ENCODE measurements at places on chromosomes 11 and 22. TPM values are rescaled to one million over a fixed set of nuclear protein-coding genes. Genes with fewer than 3 reads are reported as not detected.

Gene BBOX1
- 0.57 TPM for polyA plus RNA-seq

Gene APOBEC3B
- polyA plus RNA-seq: 5.1 TPM

Gene TUBA8
- 15.3 TPM for polyA plus RNA-seq

Gene RIMBP3C
- 0.24 TPM for polyA plus RNA-seq

Gene OR4D5
- polyA plus RNA-seq: not detected

Gene WBP2NL
- polyA plus RNA-seq: 1.9 TPM

Gene AGBL2
- 0.42 TPM for polyA plus RNA-seq

Gene TRPC6
- polyA plus RNA-seq: 18.3 TPM

DNA sequence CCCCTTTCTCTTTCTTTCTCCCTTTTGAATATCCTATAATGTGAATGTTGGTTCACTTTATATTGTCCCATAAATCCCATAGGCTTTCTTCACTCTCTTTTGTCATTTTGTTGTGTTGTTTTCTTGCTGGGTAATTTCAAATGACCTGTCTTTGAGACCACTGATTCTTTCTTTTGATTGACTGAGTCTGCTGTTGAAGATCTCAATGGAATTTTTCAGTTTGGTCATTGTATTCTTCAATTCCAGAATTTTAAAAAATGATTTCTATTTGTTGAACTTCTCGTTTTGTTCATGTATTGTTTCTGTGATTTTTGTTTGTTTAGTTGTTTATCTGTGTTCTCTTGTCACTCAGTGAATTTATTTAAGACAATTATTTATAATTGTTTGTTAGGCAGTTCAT, 17.5 kb upstream of the FZD4 start:
- no peak for DNase-seq

DNA sequence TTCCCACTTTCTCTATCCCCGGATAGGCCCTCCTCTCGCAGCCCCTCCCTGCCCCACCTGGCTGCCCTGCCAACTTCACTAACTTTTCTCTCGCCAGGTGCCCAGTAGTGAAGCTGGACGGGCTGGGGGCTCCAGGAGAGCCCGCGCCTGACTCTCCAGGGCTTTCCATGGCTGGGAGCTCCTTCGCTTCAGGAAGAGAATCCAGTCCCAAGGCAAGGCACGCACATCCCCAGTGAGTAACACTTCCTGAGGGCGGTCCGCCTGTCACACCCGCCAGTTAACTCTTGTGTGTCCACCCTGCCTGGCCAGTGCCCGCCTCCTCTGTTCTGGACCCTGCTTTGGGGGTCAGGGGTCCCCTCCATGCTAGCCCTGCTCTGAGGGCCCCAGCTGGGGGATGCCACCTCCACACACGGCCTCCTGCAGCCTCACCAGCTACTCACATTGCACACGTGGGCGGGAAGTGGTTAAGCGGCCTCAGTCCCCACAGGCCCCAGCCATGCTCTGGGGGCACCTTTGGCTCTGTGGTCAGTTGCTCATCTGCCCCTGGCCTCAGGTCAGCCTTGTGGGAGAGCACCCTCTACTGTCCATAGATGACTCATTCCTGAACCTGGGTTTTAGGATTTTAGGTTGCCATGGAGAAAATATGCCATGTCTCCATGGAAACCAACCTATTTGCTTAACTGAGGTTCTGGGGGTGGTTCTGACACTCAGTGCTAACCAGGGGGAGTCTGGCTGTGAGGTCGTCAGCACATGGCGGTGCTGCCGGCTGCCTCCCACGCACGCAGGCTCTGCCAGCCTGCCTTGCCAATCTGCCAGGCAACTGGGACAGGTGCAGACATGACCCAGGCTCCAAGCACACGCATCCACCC, at the start of gene RIN1:
RIN1 (minus strand) TSS at position 201 of the 869 bp plus-strand sequence; CDS start at position 169, 32 bp downstream.
- DNase-seq: peak; percentile 82

DNA sequence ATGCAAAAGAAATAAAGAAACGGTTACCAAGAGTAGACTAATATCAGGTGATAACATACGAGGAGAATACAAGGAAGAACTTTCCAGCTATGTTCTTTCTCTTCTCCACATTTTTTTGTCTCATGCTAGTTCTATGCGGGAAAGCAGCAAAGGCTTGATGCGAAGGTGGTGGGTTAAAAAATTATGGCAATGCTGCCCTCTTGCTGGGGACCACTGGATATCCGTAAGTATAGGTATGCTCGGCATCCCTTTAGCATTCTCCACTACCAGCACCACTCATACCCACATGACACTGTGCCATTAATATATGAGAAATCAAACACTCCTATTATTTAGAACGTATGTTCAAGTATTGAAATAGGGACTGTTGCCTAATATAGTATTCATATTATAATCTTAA, 776.4 kb downstream of the LRRC4C start:
- DNase-seq: no peak

DNA sequence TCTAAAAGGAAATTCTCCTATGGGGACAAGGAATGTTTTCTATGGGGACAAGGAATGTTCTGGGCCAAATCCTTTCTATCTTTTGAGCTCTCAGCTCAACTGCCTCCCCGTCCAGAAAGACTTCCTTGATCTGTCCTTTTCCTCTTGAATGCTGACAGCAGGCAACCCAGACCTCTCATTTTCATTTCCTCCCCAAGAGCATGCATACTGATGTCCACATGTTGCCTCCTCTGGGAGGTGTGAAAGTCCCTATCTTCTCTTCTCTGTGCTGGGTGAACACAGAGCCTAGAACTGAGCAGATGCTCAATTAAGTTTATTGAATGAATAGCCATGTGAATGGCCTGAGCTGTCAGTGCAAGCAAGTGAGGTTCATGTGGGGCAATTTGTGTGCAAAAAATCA, 331.9 kb upstream of the NARS2 start:
- no peak for DNase-seq

DNA sequence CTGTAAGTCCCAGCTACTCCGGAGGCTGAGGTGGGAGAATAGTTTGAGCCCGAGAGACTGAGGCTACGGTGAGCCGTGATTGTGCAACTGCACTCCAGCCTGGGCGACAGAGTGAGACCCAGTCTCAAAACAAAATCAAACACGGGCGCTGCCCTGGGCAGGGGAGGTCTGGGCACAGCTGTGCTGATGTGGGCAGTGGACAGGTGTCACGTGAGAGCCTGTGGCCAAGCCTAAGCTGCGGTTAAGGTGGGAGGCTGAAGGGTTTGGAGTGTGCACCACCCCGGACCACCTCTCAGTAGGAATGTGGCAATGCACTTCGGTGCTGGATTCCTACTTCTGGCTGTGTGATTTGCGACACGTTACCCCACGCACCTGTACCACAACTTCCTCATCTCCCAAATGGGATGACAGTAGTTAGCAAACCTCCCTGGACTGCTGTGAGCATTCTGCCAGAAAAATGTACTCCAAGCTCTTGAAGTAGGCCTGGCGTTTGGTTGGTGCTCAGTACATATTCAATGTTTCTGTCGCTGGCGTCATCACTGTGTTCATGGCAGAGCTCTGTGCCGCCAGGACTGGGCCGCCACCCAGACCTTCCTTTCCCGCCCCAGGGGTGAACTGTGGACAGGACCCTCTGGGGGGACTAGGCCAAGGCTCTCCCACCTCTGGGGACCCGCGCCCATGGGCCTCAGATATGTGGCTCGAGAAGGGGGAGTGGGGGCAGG, 807 bp upstream of the ZNF74 start:
- no peak for DNase-seq

GRCh38 chr11:118956094-118956846, at the start of gene UPK2:
Gene UPK2 (plus strand): TSS chr11:118956298. CDS start chr11:118956351, 53 bp downstream.
- peak; percentile 81 for DNase-seq

DNA sequence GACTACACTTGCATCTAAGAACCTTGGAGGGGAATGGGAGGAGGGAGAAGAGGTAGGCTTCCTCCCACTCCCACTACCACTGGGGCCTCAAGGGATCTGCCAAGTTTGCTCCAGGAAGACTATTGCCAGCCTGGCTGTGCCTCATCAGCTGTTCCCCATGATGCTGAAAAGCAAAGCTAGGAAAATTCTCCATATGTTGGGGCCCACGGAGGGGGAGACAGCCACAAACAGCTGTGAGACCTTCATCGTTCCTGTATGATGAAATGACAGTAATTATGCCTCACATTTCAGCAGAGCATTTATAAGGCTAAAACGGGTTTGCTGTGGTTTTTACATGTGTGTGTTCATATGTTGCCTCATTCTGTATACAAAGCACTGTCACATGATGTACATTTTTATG, 6.7 kb downstream of the DSCAML1 start:
- no peak for DNase-seq

DNA sequence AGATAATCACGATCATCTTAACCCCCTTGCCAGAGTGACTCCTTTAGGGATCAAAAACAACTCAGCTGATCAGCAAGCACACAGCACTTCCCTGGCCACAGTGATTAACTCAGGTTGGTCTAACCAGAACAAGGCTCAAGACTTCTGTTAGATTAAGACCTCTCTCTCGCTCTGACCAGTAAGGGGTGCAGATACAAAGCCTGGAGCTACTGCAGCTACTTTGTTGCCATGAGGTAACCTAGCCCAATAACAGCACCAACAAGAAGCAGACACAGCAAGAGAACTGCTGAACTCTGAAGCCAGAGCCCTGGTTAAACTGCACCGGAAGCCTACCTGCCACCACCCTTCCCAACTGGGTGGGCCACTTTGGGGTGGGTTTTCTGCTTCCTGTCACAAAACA, 42.0 kb downstream of the LINC01488 start:
- no peak for DNase-seq

DNA sequence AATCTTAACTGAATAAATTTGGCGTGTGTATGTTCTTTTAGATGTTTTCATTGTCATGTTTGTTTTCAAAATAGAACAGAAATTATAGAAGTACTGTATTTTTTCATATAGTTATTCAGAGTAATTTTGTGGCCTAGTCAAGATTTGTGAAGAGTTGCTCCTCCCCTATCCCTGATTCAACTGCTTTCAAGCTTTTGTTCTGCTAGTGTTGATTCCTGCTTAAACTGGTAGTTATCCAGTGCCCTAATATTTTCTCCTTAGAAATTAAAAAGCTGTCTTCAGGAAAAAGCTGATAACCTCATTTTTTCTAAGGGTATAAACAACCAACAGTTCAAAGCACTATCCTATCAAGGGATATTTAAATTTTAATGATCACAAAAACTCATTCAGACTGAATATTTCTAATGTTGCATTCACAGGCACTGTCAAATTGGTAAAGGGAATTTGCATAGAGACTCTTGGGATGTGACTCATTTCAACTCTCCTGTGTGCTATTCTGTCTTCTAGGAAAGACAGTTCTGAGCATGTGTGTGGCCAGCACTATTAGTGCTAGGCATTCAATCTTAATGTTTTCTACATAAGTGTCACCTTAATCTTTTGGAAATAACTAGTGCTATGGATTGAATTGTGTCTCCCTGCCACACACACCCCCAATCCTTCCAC, 1776.0 kb downstream of the LRRC4C start:
- no peak for DNase-seq

GRCh38 chr11:47606731-47607130, 12.5 kb upstream of the C1QTNF4 start:
- DNase-seq: no peak

DNA sequence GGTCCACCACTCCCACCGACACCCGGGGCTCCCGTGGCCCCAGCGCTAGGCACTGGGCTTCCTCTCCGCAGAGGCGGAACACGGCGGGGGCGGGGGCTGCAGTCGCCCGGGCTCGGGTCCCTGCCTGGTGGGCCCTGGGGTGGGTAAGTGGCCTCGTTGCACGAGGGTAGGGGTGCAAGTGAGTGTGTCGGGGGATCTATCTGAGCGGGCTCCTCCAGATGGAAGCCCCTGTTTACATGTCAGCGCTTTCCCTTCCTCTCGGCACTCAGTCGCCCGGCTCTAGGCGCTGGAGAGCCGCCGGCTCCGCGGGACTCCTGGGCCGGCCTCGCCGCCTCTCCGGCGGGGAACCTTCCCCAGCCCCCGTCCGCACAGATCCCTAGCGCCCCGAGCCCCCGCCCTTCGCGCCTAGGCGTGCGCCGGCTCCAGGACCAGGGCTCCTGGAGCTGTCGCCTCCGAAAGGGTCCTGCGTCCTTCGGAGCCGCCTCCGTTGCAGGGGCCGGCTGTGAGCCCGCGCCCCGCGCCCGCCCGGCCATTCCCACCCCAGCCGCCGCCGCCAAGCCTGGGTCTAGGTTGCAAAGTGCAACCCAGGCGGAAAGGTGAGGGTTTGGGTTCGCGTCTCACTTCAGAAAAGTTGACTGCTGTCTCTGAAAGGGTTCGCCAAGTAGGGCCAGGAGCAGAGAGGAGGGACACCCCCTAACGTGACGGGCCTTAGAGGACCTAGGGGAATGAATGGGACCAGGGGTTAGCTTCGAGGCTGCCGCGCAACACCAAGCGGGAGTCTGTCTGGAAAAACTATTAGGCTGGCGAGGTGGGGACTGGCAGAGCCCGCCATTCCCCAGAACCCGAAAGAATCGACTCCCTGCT, 978 bp downstream of the FLI1 start:
- no peak for DNase-seq

DNA sequence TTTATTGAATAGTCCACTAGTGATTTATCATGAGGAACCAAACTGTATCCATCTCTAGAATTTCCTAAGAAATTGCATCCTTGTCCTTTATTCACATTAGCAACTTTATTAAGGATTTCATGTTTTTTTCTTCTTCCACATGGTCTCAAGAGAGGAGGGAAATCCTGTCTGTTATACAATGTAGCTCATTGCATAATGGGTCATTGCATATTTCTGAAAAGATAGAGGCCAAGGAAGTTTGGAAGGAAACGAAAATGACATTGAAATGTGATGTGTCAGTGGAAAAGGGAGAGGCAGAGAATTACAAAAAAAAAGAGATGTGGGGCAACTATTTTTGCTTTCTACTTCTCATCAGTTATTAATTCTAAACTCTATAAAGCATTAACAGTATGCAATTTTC, 353.1 kb downstream of the METTL15 start:
- peak; percentile 13 for DNase-seq

DNA sequence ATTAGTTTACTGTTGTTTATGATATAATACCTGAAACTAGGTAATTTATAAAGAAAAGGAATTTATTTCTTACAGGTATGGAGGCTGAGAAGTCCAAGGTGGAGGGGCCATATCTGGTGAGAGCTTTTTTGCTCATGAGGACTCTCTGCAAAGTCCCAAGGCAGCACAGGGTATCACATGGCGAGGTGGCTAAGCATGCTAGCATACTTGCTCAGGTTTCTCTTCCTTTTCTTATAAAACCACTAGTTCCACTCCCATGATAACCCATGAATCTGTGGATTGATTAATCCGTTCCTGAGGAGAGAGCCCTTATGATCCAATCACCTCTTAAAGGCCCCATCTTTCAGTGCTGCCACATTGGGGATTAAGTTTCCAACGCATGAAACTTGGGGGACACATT, 82.7 kb downstream of the PHF21A start:
- DNase-seq: no peak

DNA sequence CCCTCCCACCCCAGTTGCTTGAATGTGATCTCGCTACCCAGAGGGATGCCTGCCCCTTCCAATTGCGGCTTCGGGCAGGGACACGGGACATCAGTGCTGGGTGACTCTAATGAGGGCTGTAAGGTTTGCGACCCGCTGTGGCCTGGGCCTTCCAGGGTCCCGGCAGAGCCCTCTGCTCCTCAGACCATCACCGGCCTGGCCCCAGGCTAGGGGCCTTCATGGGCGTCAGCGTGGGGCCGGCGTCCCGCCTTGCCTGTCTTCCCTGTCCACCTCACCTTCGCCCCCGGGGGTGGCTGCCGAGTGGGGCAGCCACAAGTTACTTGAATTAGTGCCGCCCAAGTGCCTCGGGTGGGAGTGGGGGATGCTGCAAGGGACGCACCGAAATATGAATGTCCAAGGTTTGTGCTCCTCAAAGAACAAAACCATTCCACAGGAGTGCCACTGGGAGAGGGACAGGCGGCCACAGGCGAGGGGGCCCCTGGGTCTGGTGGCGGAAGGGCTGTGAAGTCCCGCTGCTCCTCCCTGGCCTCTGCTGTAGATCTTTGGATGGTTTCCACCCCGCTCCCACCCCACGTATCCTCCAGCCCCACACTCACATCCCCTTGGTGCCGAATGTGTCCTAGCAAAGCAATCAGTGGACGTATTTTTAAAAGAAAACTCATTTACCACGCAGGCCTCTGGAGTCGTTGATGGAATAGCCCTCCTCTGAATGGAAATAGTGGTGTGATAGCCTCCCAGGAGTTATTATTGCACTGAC, 317.1 kb downstream of the NTM start:
- no peak for DNase-seq

Data from muscle of back (tissue), 13 donors.